ENCODE measurements at places on chromosomes 7 and 10.

DNA sequence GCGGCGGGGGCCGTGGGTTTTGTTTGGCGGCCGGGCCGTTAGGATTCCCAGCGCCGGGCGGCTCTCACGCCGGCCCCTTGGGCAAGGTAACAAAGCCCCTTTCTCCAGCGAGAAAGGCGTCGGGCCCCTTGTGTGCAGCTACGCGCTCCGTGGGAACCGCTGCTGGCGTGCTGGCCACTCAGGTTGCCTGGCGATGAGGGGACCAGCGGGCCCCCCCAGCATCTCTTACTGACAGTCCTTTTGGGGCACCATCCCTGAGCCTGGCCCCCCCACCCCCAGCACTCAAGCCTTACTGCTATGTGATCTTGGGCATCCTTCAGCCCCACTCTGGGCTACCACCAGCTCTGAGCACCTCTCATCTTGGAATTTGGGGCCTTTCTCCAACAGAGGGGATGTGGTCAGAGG is 1.8 kb downstream of the LFNG start:
- DNase-seq: no peak

- DNase-seq: no peak
Measured at GRCh38 chr7:69062020-69062765, 536.1 kb upstream of the AUTS2 start.

GRCh38 chr7:31955021-31955420 is 115.2 kb downstream of the PDE1C start:
- DNase-seq: no peak

- no peak for DNase-seq
Measured at GRCh38 chr7:3073763-3074458, 30.2 kb upstream of the CARD11 start.

DNA sequence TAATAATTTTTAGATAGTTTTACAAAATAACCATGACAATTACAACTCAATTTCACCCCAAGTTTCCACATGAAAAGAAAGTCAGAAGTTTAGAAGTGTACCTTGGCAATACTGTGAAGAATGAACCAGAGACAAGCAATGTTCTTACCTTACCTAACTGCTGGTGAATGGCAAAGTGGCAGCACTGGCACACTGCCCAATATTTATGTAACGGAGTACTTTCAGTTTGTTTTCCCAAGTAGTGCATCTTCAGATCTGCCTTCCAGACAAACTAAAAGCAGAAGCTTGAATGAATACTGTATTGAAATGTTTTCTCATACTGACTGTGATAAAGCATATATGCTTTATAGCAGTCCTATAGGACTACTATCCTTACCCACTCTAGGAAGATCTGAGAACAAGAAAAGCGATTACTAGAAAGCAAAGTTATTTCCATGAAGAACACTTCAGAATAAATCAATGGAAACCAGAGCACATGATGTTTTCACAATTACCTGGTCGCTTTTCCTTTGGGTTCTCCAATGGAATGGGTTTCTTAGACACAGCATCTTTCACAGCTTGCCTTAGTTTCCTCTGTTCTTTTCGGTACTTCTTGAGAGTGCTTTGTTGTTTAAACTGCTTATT is 1.5 kb downstream of the NOC3L start:
- DNase-seq: peak; percentile 56

DNA sequence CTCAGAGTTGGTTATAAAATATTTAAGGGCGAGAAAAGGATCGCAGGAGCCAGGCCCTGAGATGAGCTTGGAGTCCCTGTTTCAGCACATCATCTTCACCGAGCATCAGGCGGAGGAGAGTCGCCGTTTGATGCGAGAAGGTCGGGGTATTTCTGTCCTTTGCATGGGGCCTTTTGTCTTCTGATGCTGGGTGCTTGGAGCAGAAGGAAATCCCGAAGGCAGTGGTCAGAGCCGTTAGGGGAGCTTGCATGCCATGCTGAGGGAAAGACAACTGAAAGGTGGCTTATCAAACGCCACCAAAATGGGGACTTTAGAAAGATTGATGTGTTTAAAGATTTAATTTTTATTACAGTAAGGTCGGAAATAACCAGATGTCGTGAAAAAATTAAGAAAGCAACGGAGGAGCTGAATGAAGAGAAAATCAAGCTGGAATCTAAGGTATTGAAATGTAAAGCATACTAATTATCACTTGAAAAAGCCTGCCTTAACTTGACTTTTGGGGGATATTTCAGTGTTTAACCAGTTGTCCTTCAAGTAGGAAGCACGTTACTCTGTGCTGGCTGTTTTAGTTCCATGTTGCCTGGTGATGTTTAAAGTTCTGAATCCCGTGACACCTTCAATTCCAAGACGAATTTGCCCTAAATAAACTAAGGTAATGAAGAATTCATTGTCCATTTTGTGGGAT is 845 bp downstream of the CCDC172 start:
- no peak for DNase-seq

GRCh38 chr7:116483271-116483942 is 16.1 kb upstream of the CAV2 start:
- DNase-seq: no peak

DNA sequence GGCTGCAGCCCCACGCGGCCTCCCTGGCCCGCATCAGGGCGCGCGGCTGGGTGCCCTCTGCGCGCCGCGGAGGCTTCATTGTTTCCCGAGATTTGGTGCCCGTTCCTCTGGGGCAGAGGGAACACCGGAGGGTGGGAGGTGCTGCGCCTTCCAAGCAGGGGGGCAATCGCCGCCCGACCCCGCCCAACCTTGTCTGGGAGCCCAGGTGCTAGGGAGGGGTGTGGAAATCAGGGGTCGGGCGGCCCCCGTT is 1.0 kb upstream of the NRP1 start:
- peak; percentile 36 for DNase-seq

GRCh38 chr7:141203586-141203985 is 129.7 kb downstream of the TMEM178B start:
- no peak for DNase-seq

DNA sequence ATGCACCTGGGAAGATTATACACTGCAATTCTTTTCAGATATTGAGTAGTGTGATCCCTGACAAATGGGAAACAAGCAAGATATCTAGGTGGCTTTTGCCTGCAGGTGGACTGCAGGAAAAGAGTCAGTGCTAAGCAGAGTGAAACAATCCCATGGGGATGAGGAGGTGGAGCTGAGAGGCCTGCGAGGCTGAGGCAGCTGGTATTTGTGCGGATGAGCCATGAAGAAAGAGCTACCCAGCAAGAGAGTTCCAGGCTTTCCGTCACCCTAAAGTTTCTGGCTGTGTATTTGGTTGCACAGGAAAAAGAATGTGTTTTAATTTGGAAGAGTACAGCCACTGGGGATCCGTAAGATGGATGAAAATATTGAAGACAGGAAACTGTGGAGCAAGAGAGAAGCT is 714.1 kb upstream of the COBL start:
- DNase-seq: no peak

DNA sequence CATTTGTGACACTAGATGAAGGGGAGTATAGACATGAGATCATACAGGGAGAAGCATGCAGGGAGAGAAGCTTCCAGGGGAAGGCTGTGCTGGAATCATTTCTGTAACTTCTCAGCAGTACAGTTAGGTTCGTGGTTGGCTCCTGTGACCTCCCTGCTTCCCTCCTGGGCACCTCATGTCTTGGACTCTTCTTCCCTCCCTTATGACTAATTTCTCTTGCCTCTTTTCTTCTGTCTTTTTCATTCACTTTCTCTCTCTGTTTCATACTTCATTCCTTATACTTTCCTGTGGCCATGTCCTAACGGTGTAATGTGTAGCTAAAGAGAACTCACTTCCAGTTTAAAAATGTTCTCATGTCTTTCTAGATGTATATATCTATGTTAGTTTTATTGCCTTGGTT is 19.1 kb upstream of the HKDC1 start:
- DNase-seq: no peak

GRCh38 chr10:55091691-55092328 is 290.8 kb upstream of the PCDH15 start:
- peak; percentile 24 for DNase-seq

- DNase-seq: no peak
Measured at GRCh38 chr10:12181065-12181775, 14.5 kb downstream of the NUDT5 start.

- no peak for DNase-seq
Measured at GRCh38 chr10:130169136-130169859, 33.1 kb downstream of the GLRX3 start.

DNA sequence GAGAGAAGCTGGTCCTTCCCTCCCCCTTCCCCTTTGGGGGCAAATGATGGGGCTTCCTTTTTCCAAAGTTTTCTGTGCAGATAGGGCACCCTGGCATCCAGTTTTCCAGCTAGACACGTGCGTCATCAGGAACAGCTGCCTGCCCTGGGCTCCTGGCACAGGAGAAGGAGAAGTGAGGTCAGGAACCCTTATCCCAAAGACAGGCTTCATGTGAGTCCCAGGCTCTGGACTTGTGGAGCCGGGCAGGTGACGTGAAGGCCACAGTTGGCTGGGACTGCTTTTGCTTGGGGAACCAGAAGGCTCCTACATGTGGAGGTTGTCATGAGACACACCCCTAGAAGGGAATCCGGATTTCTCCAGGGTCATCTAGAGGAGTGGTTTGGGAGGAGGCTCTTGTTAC is 66.5 kb downstream of the RBM20 start:
- DNase-seq: no peak

DNA sequence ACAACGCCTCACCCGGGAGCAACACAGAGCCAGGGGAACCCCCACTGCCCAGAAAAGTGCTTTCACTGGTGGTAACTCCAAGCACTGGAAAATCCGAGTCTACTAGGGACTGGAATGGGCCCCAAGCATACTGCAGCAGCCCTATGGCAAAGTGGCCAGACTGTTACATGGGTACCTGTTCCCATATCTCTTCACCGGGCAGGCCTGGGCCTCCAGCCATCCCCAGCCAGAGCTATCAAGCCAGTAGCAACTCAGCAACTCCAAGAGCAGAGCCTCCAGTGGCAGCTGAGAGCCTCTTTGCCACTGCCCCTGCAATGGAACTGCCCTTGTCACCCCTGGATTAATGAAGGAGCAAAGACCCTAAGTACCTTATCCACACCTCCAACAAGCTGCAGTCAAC is 73.5 kb downstream of the HBP1 start:
- DNase-seq: no peak

DNA sequence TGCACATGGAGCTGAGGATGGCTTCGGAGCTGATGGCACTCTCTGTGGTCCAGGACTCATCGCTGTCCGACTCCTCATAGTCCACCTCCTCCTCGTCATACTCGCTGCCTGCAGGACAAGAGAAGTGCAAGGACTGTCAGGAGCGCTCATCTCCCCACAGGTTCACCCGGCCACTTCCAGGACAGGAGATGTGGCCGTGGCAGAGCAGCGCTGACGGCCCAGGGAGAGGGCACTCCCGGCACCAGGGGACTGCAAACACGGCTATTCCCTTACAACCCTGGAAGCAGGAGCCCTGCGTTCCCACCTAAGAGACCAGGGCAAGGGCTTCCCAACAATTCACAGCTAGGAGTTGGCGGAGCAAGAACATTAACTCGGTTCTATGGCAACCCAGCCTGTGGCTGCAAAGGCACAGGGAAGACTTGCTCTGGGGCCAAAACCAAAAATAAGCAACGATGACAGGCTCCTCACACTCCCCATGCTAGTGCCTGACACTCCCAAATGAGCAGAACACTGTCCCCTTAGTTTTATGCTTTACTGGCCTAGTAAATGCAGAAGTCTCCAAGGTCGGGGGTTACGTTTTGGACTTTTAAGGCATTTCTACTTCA is 100.9 kb downstream of the TAX1BP1 start:
- no peak for DNase-seq

- no peak for DNase-seq
Measured at GRCh38 chr7:100034871-100035510, 14.6 kb upstream of the ZSCAN21 start.

- DNase-seq: peak; percentile 13
Measured at GRCh38 chr7:158529181-158530096, 58.2 kb downstream of the PTPRN2 start.

- DNase-seq: no peak
Measured at GRCh38 chr10:118990326-118990725, 39.2 kb upstream of the NANOS1 start.

GRCh38 chr7:26305090-26305868 is 13.6 kb downstream of the SNX10 start:
- no peak for DNase-seq

- no peak for DNase-seq
Measured at GRCh38 chr7:153381275-153382040, 621.9 kb downstream of the ACTR3B start.

- no peak for DNase-seq
Measured at GRCh38 chr7:25476863-25477499, 248.7 kb upstream of the NPVF start.

DNA sequence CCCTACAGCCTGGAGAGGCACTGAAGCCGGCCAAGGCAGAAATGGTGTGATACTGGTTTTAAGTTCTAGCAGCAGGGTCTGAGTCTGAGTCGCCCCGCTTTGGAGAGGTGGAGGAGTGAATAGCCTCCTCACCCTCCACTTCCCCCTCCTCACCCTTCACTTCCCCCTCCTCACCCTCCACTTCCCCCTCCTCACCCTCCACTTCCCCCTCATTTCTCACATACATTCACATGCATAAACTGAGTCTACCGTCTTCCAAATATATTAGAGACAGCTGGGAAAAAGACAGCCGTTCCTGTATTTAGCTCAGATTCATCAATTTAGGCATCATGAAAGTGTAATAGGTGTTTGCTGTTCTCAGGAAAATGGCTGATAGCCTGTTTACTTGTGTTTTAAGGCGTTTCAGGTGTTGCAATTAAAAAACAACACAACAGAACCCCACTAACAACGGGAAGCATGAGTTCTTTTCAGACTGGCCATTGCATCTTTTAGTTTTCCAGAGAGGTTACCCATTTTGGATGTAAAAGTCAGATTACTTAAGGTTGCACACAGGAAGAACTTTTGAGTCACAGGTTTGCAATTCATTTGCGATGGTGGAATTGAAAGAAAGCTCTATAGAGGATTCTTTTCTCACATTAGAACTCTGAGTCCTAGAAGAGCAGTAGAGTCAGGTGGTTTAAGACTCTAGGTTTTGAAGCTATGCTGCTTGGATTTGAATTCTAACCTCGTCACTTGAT is 861 bp downstream of the NRBF2 start:
- DNase-seq: no peak

GRCh38 chr10:120802935-120803334 is 48.2 kb upstream of the WDR11 start:
- DNase-seq: no peak

DNA sequence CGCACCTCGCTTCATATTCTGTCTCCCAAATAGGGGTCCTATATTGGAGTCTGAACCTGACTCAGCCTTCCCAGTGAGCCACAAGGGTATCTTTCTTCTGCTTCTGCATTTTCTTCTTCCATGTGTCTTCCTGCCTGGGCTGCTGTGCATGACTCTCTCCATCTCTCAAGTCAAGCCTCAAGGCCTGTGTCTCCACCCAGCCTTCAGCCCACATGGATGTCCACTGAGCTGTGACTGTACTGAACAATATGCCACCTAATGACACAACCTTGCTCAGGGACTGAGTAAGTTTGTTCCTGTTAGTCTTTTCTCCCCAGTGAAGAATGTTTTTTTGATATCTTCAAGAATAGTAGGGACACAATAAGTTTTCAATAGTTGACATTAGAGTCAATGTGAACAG is 162.7 kb upstream of the TBX20 start:
- DNase-seq: no peak

DNA sequence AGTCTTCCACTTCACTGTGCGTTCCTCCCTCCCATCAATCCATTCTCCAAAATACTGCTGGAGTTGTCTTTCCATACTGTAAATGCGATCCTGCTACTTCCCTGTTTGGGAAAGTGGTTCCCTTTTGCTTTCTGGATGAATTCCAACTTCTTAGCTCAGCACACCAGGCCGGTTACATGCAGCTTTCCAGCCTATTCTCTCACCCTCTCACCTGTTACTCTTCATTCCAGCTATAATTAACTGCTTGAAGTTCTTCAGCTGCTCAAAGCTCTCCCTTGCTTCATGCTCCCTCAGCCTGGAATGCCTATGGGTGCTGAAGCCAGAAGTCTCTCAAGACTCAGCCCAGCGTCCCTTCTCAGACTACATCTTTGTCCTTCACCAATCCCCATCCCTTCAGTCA is 6.0 kb upstream of the ZNRF2 start:
- no peak for DNase-seq
